ENCODE measurements at places on chromosomes 2 and 18. TPM values are rescaled to one million over a fixed set of nuclear protein-coding genes. Genes with fewer than 3 reads are reported as not detected.

- H3K27me3 ChIP-seq, result no peaks in the 10 kb centered on the region
- peaks cover 25% of the 10 kb centered on the region for H3K4me1 ChIP-seq
- H3K27ac ChIP-seq, result no peak overlapping the region
- no peak overlapping the region for H3K4me3 ChIP-seq
- peak; percentile 73 for DNase-seq
Measured at GRCh38 chr18:45657357-45658335, 42.4 kb downstream of the SLC14A2 start.

The FLACC1 gene
- total RNA-seq, result 1.5 TPM

- H3K36me3 ChIP-seq, result peaks cover 61% of the 10 kb centered on the region
- no peak overlapping the region for H3K4me3 ChIP-seq
- H3K27ac ChIP-seq, result no peak overlapping the region
- H3K27me3 ChIP-seq, result no peaks in the 10 kb centered on the region
- no peak for DNase-seq
Measured at GRCh38 chr2:86158286-86158685, 37.0 kb downstream of the IMMT start.

DNA sequence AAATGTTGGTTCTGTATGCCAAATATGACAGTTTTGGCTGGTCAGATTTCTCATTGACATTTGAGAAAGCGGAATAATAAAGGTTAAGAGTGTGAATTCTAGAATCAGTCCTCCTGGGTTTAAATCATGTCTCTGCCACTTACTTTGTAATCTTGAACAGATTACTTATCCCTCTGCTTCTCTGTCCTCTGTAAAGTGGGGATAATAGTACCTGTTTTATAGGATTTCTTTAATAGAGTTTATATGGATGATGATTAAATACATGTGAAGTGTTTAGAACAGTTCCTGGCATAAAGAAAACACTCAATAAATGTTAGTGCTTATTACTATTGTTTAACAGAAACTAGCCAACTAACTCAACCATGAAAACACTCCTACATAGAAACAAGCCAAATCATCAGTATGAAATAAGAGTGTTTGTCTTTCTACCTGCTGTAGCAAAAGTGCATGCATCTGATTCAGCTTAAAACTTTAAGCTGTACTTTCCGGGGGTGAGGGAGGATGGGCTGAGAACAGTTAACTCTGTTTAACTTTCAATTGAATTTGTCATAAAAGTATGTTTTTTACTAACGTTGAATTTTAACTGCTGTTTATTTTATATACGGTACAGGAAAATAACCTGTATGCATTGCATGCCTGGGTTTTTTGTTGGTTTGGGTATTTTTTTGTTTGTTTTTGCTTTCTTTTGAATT lies 6.8 kb downstream of the HTR2B start:
- no peaks in the 10 kb centered on the region for H3K27me3 ChIP-seq
- no peak for DNase-seq
- no peak overlapping the region for H3K4me3 ChIP-seq
- H3K4me1 ChIP-seq, result peaks cover 8% of the 10 kb centered on the region
- H3K36me3 ChIP-seq, result no peaks in the 10 kb centered on the region
- no peak overlapping the region for H3K27ac ChIP-seq

DNA sequence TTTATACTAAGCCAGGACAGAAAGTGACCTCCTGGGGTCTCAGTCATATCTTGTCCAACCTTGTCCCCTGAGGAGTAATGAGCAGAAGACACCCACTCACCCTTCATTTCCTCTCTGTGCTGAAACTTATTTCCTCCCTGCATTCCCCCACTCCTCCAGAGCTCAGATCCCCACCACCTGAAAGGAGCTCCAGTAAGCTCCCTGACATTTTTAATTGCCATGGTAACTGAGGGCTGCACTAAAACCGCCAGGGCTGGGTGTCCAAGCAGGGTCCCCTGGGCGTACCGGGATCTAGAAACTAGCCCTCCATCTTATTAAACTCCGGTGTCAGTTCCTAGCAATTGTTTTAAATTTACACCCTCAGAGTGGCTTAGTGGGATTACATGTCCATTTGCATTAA lies 393.3 kb upstream of the HNRNPA3 start:
- no peaks in the 10 kb centered on the region for H3K27me3 ChIP-seq
- DNase-seq, result no peak
- no peaks in the 10 kb centered on the region for H3K4me1 ChIP-seq
- H3K4me3 ChIP-seq, result no peak overlapping the region
- no peaks in the 10 kb centered on the region for H3K36me3 ChIP-seq
- H3K27ac ChIP-seq, result no peak overlapping the region

The FARSB gene
- total RNA-seq, result 14.7 TPM

The LOXL3 gene
- total RNA-seq, result 97.4 TPM

The TGFA gene
- not detected for total RNA-seq

GRCh38 chr18:75293591-75293990 lies 83.0 kb downstream of the TSHZ1 start:
- H3K27ac ChIP-seq, result no peak overlapping the region
- H3K36me3 ChIP-seq, result no peaks in the 10 kb centered on the region
- H3K4me3 ChIP-seq, result no peak overlapping the region
- no peaks in the 10 kb centered on the region for H3K27me3 ChIP-seq

- DNase-seq, result no peak
- H3K27ac ChIP-seq, result no peak overlapping the region
- no peaks in the 10 kb centered on the region for H3K27me3 ChIP-seq
- H3K4me1 ChIP-seq, result peaks cover 7% of the 10 kb centered on the region
- H3K4me3 ChIP-seq, result no peak overlapping the region
Measured at GRCh38 chr18:36826556-36826955, 2.2 kb downstream of the TPGS2 start.

The KLF7 gene
- total RNA-seq, result 31.1 TPM

DNA sequence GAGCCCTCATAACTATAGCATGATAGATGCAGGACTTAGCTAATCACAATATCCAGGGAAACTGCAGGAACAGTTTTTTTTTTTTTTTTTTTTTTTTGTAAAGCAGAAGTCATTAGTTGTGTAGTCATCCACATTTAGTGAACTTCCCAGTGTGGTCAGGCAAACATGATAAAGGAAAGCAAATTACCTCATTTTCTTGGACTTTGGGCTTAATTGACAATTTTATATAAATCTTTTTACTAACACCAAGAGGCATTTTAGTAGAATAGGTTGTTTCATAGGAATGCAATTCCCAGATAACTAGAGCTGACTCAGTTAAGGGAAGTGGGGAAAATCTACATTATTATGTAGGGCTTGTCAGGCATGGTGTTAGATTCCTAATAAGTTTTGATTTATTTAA lies 142.7 kb upstream of the GCFC2 start:
- no peak for DNase-seq
- H3K27me3 ChIP-seq, result no peaks in the 10 kb centered on the region
- no peaks in the 10 kb centered on the region for H3K4me1 ChIP-seq
- no peak overlapping the region for H3K4me3 ChIP-seq

The BCL11A gene
- total RNA-seq, result 0.29 TPM

GRCh38 chr2:20176760-20177159 lies 48.2 kb downstream of the SDC1 start:
- no peak overlapping the region for H3K4me3 ChIP-seq
- H3K27me3 ChIP-seq, result no peaks in the 10 kb centered on the region

DNA sequence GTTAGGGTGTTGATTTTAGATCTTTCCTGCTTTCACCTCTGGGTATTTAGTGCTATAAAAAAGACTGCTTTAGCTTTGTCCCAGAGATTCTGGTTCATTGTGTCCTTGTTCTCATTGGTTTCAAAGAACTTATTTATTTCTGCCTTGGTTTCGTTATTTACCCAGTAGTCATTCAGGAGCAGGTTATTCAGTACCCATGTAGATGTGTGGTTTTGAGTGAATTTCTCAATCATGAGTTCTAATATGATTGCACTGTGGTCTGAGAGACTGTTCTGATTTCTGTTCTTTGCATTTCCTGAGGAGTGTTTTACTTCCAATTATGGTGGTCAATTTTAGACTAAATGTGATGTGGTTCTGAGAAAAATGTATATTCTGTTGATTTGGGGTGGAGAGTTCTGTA lies 167.1 kb upstream of the KYNU start:
- H3K4me3 ChIP-seq, result no peak overlapping the region
- H3K36me3 ChIP-seq, result no peaks in the 10 kb centered on the region
- no peak for DNase-seq
- no peak overlapping the region for H3K27ac ChIP-seq
- H3K4me1 ChIP-seq, result no peaks in the 10 kb centered on the region

DNA sequence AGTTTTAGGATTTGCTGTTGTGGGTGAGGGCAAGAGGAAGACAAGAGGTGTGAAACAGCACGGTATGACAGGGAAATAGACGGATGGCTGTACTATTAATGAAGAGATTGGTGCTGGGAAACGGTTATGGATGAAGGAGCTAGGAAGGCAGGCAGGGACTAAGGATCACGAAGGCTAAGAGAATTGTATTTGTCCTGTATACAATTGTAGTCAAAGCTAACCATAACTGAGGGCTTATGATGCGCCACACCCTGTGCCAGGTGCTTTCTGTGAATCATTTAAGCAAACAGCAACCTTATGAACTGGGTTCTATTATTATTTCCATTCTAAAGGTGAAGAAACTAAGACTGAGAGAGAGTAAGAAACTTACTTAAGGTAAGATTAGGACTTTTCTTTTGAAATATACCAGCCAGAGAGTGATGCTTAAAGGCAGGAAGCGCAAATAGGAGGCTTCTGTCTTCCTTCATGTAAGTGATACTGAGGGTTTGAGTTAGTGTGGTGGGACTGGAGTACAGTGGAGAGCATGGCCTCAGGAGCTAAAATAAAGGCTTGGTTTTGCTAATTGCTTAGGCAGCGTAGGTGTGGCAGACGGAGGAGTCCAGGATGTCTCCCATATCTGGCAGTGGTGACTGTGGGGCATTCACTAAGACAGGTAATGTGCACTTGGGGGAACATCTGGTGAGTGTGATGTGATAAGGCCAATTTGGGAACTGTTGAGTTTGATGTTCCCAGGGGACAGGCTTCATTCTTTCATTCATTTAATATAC lies 85.8 kb downstream of the PLEKHM3 start:
- no peaks in the 10 kb centered on the region for H3K27me3 ChIP-seq
- no peaks in the 10 kb centered on the region for H3K36me3 ChIP-seq
- no peaks in the 10 kb centered on the region for H3K4me1 ChIP-seq
- no peak overlapping the region for H3K27ac ChIP-seq
- H3K4me3 ChIP-seq, result no peak overlapping the region

DNA sequence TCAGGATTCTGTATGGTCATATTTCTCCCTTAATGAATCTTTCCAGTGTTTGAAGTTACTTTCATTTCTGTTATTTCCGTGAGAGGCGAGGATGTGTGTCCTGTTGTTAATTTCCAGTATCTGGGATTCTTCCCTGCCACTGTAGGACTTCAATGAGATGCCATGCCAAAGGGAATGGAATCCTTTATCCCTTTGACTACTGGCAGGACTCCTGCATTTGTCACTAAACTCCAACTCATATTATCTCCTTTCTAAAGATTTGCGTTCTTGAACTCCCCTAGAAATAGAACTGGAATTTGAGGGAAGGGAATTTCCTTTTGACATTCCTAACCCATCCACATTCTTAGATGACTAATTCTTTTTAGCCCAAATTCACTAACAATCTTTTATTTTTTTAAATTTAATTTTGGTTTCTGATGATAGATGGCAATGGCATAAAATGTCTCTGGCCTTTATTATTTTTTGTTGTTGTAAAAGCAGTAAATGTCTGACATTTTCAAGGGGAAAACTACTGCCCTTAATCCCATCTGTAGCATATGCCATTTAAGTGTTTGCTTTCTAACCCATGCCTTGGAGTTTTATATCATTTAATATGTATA lies 87.8 kb upstream of the EML6 start:
- H3K36me3 ChIP-seq, result peaks cover 58% of the 10 kb centered on the region
- H3K27ac ChIP-seq, result peak overlapping the region; percentile 96
- H3K27me3 ChIP-seq, result no peaks in the 10 kb centered on the region
- peak overlapping the region; percentile 49 for H3K4me3 ChIP-seq
- H3K4me1 ChIP-seq, result peaks cover 45% of the 10 kb centered on the region
- DNase-seq, result peak; percentile 86

DNA sequence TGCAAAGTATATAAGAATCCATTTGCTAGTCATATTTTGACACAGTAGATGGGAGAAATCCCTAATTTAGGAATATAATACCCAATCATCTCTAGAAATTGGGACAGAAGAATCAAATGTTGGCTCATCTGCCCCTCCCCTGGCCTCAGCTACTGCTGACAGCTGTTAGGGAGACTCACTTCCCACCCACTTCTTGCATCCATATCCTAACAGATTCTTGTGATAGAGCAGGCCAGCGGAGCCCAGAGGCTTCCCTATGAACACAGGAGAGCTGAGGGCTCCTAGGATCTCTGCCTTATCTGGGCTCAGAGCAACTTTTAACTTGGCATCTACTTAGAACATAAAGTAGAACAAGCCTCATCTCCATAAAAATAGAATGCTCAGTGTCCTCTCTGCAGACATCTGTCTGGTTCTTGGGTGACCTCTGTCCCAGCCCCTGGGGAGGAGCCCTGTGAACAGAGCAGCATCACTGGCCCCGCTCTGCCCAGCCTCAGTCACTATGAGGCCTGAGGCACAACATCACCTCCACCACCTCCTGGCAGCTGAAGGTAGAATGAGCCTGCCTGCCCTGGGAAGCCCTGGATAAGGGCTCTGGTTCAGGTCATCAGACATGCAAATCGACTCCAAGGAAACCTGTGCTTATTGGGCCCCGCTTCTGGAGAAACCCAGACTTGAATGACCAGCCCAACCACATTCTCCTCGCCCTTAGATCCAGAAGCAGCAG lies 229.7 kb downstream of the ANKRD36B start:
- H3K4me3 ChIP-seq, result no peak overlapping the region
- H3K27ac ChIP-seq, result no peak overlapping the region
- H3K27me3 ChIP-seq, result peaks cover 24% of the 10 kb centered on the region
- DNase-seq, result no peak

GRCh38 chr2:101112772-101113157 lies 38.4 kb downstream of the TBC1D8 start:
- H3K4me1 ChIP-seq, result peaks cover 12% of the 10 kb centered on the region
- H3K36me3 ChIP-seq, result no peaks in the 10 kb centered on the region
- no peak overlapping the region for H3K4me3 ChIP-seq

DNA sequence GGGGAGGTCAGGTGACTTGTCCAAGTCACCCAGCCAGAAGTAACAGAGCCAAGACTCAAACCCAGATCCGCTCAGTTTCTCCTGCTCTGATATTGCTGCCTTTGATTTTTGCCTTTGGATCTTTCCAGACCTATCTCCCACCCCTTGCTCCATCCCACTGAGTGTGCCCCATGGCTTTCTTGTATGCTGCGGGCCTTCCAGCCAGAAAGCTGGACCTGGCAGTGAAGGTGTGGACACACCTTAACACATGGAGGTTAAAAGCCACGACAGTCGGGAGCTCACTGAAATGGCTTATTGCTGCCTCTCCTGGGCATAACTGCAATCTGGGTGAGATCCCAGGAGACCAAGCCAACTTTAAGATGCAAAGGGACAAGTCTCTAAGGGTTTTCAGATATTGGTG lies 86.7 kb downstream of the LONRF2 start:
- no peaks in the 10 kb centered on the region for H3K27me3 ChIP-seq
- peaks cover 6% of the 10 kb centered on the region for H3K4me1 ChIP-seq
- no peak overlapping the region for H3K4me3 ChIP-seq

DNA sequence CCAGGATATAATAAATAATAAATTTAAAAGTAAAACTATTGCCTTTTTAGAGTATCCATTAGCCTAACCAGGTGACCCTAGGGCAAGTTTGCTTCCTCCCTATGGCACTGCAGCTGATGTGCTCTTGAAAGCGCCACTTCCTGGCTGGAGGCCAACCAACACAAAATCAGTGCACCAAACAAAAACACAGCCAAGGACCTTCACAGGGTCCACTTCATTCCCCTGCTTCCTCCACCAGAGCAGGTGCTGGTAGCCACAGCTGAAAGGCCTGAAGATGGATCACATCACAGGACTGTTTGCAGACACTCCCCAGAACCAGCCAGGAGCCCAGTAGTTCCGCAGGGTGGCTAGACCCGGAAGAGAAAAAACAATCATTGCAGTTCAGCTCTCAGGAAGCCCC lies 108.8 kb downstream of the TWIST2 start:
- DNase-seq, result no peak
- H3K27ac ChIP-seq, result no peak overlapping the region
- H3K4me1 ChIP-seq, result no peaks in the 10 kb centered on the region
- H3K36me3 ChIP-seq, result no peaks in the 10 kb centered on the region
- H3K27me3 ChIP-seq, result no peaks in the 10 kb centered on the region

Measured in osteoblast (primary cell).